Fibroblast of skin of left biceps (primary cell): ENCODE measurements at places on chromosomes 2 and 18.
A peak's percentile ranks its signal among the peaks of the same experiment; 100 is the strongest.

DNA sequence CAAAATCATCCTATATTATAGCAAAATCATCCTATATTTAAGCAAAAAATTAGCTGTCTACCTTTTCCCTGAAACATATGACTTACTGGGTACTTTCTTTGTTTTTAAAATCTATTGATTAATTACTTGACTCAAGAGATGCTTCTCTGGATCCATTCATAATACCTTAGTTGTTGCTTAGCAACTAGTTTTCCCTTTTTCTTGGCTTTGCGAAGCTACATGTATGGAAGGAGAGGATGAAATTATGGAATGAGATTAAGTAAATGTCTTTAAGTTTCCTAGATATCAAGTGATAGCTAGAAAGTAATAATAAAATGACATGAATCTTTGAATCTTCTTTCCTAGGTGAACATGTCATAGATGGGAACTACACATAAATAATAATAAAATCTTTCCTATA, 1033.2 kb upstream of the FAM98A start:
- no peak for DNase-seq

- no peak for DNase-seq
Measured at GRCh38 chr2:21096458-21096857, 27.3 kb upstream of the TDRD15 start.

GRCh38 chr2:55781542-55781941, 87.9 kb upstream of the PNPT1 start:
- DNase-seq = no peak

DNA sequence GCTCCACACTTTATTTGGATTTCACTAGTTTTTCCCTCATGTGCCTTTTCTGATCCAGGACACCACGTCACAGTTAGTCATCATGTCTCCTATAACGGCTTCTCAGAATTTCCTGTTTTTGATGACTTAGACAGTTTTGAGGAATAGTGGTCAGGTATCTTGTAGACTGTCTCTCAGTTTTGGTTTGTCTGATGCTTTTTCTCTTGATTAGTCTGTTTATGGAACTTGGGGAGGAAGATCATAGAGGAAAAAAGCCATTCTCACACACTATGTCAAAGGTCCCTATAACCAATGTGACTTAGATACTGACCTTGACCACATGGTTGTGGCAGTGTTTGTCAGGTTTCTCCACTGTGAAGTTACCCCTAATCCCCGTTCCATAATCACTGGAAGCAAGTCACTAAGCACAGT, 89.0 kb downstream of the RAPH1 start:
- no peak for DNase-seq

DNA sequence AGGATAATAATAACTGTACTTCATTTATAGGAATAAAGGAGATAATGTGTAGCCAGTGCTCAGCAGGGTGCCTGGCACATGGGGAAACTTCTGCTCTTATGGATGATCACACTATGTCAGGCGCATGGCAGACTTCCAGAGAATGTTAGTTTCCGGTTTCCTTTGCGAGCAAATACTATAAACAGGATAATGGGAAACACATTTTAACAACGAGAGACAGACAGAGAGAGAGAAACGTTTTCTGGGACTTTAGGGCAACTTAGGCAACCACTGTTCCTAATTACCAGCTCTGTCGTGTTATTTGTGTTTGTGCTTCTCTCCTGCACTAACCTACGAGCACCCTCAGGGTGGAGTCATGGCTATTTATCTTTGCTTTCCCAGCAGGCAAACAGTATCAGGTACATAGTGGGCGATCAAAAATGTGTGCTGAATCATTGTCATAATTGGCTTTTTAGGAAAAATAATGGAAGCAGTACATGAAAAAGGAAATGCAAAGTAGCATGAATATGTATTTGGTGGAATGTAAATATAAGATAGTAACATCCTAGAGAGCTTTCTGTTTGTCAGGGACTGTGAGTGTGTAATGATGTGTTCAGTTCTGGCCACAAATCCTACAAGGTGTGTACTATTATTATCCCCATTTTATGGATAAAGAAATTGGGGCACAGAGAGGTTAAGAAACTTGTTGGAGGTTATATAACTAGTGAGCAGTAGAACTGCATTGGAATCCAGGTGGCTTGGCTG, 36.8 kb upstream of the IGFBP2 start:
- peak; percentile 89 for DNase-seq

DNA sequence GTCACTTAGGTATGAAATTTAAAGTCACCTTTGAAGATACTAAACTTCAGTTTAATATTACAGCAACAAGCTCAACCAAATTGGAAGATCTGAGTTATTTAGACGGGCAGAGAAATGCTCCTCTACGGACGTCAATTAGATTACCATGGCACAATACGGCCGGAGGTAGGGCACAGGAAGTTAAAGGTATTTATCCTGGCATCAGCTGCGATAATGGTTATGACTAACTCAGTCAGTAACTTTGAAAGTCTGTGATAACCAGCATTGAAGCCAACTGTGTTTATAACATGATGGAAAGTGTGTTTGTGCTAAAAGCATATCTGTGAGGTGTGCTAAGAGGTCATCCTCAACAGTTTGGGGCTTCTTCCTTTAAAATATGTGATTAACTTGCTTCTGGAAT, 117.3 kb downstream of the WDSUB1 start:
- no peak for DNase-seq

DNA sequence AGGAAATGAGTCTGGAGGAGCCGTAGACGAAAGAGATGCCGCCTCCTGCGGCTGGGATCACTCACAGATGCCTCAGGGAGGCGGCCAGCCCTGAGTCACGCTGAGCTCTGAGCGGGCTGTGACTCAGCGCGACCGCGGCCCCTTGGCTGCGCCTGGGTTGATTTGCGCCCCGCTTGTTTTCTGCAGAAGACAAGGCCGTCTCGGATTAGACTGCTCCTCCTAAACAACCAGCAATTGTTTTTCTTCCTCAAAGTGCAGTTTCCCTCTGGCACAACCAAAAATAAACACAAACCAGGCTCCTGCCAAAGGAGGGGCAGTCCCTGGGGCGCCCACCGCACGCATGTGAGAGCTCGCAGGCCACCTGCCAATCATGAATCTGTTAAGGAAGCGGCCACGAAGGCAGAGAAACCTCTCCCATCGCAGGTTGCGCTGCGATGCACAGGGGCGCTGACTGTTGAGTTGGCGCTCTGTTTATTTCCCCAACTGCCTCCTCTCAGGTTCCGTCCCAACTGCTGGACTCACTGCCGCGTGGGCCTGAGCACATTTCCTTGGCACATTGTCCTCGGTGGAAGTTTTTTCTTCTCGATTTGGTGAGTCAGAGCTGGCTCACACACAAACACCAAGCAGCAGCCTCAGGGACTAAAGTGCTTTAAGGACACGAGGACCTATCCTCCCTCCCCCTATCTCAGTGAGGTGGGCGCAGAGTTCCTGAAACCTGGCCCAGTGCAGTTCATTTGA, 85.2 kb upstream of the NDUFV2 start:
- peak; percentile 73 for DNase-seq

- DNase-seq = no peak
Measured at GRCh38 chr2:220370764-220371163, 743.3 kb downstream of the SLC4A3 start.

GRCh38 chr18:67241299-67241698, 275.2 kb downstream of the DSEL start:
- no peak for DNase-seq

DNA sequence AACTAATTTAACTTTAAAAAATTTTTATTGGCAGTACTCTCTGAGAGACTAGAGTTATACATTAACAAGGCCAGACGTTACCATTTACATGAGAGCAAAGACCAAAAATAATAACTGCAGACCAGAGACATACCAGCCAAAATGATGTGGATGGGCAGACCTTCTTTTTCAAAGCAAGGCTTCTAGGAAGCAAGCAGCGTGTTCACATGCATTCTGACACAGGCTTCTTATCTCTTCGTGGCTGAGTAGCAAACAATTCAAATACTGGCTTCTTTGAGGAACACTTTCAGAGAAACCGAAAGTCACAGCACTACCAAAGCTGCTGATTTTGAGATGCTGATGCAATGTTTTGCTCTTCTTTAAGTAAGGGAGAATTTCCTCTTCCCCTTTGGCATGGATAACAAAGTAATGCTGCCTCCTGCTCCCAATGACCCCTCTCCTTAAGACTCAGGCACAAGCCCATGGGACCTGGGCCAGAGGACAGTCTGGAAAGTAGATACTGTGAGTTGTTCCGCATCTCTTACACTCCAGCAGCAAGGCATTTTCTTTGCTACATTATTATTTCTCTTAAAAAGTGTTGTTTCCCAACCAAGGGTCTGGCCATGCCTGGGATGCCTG, 181.9 kb downstream of the MREG start:
- no peak for DNase-seq

GRCh38 chr18:54162431-54162830, 62.0 kb downstream of the MBD2 start:
- DNase-seq = peak; percentile 67

GRCh38 chr2:25402477-25402876, 60.8 kb upstream of the DNMT3A start:
- DNase-seq = no peak

DNA sequence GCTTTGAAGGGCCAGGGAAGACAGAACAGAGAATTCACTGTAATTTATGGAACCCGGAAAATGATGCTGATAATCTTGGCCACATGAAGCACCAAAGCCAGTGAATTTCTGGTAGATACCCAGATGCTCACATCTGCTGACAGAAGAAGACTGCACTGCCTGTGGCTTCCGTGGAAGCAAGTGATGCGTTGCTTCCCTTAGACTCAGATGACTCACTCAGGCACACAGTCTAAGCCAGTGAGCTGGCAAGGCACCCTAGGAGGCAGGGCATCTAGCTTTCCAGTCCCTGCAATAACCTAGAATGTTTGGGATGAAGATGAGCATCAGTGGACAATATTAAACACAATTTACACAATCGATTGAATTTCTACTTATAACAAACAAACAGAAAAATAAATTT, 284.7 kb downstream of the CMPK2 start:
- peak; percentile 22 for DNase-seq

DNA sequence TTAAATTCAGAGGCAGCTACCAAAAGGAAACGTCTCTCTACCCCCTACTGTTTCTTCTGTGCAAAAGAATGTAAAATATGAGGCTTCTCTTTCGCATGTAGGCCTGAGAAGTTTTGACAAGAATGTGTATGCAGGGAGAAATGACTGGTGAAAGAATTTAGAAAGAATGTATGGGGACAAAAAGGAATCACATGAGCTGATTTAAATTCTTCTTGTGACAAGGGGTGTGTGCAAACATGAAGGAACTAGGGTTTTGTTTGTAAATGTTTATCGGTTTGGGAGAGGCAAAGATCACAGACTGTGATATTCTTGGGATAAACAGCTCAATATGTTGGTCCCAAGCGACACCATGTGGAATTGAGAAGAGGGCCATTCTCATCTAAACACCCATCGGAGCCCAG, 345.2 kb upstream of the VRK2 start:
- DNase-seq = peak; percentile 25
